ENCODE measurements at places on chromosomes 4 and X.

GRCh38 chr4:99564921-99565320, 1.1 kb upstream of the TRMT10A start:
- DNase-seq, result no peak

DNA sequence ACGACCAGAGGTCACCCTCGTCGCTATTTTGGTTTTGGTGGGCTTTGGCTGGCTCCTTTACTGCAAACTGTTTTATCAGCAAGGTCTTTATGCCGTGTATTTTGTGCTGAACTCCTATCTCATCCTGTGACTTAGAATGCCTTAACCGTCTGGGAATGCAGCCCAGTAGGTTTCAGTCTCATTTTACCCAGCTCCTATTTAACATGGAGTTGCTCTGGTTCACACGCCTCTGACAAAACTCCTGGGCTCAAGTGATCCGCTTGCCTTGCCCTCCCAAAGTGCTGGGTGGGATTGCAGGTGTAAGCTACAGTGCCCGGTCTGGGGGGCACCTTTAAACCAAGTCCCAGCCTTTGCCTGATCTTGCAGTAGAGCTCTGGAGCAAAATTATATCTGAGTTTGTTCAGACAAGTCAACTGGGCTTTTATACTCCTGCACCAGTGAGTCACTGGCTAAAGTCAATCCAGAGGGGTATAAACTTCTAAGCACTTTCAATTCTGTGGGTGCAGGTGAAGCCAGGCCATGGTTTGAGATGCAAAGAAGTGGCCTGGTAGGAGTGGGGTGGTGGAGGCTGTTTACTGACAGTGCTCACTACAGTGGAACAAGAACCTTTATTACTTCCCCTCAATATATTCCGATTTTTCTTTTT, 50.2 kb downstream of the MGST2 start:
- no peak for DNase-seq

GRCh38 chr4:41896648-41897047, 38.6 kb upstream of the TMEM33 start:
- DNase-seq, result no peak

DNA sequence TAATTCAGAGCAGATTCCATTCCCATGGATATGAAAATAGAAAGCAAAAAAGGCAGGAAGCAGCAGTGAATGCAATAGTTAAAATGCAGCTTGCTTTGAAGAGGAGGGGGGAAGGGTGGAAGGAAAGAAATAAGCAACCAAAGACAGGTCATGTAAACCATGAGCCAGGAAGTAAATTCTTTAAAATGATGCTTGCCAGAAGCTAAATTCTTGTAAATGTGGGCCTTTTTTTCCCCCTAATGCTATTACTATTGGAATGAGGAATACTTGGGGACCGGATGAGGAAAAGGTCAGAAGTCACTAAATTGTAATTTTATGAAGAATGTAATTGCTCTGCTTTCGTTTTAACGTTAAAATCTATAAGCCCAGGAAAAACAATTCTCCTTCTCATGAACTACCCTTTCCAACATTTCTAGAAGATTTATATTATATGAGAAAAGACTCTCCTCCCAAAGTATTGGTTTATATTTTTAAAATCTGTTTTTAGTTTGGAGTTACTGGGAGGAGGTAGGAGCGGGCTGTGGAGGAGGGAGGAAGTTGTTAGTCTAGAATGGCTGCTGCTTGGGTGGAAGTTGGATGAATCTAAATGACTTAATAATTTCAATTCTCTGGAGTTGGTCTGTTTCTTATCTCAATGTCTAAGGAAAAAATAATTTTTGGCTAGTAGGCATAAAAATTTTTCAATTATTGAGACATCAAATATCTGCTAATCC, 77.6 kb upstream of the PCDH18 start:
- no peak for DNase-seq

- DNase-seq, result no peak
Observed at GRCh38 chr4:31291238-31291637, 571.1 kb downstream of the PCDH7 start.

DNA sequence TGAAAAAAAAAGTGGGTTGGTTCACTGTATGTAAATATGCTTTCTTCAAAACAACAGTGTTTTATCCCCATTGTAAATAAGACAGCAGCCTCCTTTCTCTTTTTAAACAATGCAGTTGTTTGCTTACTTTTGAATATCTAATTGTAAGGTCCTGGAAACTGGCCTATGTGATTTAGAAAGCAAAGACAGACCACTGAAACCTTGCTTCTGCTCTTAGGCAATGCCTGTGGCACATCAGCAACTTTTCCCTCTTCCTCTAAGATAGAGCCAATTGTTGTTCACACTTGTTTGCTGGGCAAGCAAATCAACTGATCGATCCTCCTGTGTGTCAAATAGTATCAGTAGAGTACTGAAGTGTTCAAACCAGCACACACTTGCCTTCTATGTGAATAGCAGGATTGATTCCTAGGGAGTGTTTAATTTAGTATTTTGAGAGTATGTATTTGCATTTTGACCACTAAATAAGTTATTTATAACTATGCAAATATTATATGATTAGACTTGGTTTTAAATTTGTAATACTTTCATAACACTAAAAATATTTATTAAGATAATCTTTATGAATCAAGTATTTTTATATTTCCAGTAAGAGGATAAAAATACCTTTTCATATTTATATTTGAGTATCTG, 55.4 kb upstream of the GRPR start:
- DNase-seq, result no peak

GRCh38 chrX:135707880-135708279, 5.6 kb upstream of the CT45A1 start:
- no peak for DNase-seq

DNA sequence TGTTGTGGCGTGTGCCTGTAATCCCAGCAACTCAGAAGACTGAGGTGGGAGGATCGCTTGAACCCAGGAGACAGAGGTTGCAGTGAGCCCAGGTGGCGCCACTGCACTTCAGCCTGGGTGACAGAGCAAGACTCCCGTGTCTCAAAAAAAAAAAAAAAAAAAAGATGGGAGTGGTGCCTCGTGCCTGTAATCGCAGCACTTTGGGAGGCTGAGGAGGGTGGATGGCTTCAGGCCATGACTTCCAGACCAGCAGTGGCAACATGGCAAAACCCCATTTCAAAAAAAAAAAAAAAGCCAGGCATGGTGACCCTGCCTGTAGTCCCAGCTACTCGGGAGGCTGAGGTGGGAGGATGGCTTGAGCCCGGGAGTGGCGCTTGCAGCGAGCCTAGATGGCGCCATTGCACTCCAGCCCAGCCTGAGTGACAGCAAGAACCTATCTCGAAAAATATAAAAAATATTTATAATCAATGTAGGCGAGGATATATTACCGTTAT, 27.0 kb downstream of the EIF2S3 start:
- DNase-seq, result peak; percentile 3

- no peak for DNase-seq
Observed at GRCh38 chr4:22661443-22661842, 31.3 kb upstream of the GBA3 start.

GRCh38 chr4:153684971-153685371, 891 bp downstream of the TLR2 start:
- no peak for DNase-seq

- no peak for DNase-seq
Observed at GRCh38 chrX:56785442-56785841, 56.4 kb downstream of the NBDY start.

DNA sequence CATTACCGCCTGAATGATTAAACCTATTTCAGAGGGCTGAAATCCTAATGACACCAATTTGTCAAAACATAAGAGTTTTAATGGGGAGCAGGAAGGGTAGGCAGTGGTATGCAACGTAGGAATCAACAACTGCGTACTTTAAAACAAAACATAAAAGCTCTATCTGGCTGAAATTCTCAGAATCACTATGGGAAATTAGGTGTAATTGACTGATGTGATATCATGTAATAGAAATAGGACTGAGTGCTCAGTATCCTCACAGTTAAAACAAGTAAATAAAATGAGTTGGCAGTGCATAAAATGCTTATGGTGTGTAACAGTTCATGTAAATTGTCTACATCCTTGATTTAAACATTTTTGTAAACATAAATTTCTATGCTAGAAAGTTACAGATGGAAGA, 13.6 kb upstream of the IGSF1 start:
- DNase-seq, result no peak

GRCh38 chr4:123624959-123625358, 228.4 kb downstream of the SPRY1 start:
- no peak for DNase-seq

DNA sequence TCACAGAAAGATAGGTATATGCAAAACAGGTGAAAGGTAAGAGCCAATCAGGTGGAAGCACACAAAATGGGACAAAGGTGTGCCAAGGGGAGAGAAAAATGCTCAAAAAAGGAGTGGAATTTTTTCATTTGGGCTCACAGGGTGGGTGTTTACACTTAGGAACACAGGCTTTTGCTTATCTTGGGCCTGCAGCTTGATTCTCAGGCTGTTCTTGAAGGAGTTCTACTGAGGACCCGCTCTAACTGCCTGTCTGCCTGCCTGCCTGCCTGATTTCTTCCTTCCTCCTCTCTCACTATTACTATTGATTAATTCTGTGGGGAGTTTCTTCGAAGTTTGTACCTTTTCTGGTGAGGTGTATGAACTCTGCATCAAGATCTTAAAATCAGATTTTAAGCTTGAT, 120.3 kb upstream of the CTSO start:
- DNase-seq, result no peak

DNA sequence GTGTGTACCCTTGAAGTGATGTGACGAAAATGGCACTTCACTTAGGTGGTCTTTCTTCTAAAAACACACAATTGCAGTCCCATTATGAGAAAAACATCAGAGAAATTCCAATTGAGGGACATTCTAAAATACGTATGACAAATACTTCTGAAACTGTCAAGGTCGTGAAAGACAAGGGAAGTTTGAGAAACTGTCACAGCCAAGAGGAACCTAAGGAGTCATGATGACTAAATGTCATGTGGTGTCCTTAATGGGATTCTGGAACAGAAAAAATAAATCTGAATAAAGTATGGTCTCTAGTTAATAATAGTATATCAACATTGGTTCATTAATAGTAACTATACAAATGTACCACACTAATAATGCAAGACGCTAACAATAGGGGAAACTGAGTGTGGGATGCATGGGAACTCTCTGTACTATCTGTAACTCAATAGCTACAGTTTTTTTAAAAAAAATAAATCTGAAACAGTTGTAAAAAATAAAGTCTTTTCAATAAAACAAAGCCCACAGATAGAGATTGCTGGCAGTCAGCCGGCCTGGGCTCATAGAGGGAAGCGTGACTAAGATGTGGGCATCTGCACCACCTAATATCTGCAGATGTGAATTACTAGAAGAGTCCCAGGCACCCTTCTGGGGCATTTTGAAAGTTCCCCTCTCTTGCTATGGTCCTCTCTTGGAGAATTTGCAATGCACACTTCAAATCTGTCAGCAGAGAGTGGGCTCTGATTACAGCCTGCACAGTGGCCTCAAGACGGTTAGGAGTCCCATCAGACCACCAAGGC, 47.6 kb downstream of the MID1IP1 start:
- no peak for DNase-seq

DNA sequence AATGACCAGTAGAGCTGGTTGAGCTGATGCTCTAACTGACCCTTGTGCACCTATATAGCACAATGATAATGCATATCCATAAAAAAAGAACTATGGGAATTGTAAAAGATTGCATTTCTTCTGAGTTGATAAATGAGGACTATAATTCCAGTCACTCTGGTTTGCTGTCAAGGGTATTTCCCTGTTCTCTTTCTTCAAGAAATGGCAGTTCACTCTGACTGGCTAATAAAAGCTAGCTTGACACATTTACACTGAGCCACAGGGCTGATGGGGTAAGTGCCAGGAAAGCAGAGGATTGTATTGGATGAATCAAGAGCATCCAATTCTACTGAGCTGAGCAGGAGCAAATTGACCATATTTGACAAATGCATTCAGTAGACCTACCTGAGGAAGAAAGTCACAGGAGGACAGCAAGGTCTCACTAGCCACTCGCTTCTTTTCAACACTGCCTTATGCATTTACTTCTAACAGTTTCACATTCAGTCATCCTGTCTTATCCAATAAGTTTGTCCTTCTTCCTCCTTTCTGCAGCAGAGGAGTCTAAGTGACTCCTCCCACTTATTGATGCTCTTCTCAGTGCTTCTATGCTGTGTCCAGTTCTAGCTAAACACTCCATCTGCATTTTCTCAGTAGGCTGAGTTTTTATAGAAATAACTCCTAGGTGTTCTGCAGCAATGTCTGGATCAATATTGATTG, 43.0 kb downstream of the RBMX2 start:
- no peak for DNase-seq

GRCh38 chr4:71251261-71251660, 87.6 kb upstream of the SLC4A4 start:
- DNase-seq, result peak; percentile 42

DNA sequence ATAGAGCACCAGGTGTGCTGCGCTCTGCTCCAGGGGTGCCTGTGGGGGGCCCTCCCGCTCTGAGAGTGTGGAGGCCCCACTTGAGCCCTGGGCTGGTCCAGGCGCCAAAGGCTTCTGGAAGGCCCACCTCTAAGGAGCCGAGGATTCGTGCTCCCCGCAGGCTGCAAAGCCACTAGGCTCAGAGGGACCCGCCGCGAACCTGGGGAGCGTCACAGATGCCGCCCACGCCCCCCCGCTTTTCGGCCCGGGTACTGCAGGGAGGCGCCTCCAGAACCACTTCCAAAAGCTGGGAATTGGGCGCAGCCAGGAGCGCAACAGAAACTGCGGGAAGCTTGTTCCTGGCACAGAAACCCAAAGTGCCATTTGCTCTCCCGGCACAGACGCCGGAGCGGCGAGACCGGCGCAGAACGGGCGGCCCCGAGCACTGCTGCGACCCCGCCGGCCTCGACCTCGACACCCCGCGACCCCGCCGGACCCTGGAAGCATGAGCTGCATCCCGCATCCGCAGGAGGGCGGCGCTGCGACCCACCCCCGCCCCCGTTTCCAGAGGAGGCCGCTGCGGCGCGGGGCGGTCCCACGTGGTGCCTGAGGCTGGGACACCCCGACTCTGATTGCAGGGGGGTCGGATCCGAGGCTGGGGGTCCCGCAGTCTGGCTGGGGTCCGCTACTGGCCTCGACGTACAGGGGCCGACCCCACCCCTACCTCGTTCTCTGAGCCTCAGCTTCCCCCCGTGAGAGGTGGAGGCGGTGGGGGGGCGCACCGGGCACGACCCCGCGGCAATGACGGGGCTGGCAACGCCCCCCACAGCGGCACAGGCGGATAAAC, 30.8 kb downstream of the CPLX1 start:
- no peak for DNase-seq

DNA sequence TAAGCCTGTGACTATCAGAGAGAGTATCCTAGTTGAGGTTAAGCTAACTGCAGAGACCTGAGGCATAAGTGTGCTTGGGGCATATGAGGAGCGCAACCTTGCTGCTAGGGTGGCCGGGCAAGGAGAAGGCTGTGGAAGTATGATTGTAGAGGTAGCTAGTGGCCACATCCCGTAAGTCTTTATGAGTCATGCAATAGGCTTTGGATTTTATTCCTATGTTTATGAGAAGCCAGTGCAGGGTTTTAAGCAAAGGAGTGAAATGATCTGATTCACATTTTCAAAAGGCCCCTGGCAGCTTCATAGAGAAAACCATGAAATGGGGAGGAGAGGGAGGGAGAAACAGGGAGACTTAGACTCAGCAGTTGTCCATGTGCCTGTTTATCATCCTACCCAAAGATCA, 92.1 kb upstream of the WDFY3 start:
- DNase-seq, result no peak

GRCh38 chr4:26916195-26916594, 55.6 kb downstream of the STIM2 start:
- no peak for DNase-seq
